ENCODE measurements at places on chromosomes 2 and 18.

GRCh38 chr2:212361174-212361756, 177.3 kb downstream of the ERBB4 start:
- DNase-seq = no peak

GRCh38 chr2:83291083-83291482, 1168.0 kb downstream of the SUCLG1 start:
- no peak for DNase-seq

DNA sequence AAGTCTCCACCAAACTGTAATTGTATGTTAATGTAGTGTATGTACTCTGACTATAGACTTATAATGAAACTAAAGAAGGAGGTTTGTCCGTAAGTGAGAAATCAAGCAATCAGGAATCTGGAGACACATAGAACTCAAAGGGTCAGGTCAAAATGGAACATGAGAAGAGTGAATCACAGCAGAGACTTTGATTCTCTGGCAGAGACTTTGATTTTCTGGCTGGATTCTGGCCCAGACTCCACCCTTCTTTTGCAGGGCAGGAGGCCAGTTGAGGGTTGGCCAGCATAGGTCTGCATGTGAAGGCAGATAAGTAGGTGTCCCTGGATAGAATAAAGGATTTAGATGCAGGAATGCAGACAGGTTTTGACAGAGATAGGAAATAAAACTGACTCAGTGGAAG, 11.0 kb upstream of the NCKAP5 start:
- DNase-seq = no peak

GRCh38 chr2:149101818-149102217, 63.3 kb downstream of the LYPD6B start:
- DNase-seq = no peak

DNA sequence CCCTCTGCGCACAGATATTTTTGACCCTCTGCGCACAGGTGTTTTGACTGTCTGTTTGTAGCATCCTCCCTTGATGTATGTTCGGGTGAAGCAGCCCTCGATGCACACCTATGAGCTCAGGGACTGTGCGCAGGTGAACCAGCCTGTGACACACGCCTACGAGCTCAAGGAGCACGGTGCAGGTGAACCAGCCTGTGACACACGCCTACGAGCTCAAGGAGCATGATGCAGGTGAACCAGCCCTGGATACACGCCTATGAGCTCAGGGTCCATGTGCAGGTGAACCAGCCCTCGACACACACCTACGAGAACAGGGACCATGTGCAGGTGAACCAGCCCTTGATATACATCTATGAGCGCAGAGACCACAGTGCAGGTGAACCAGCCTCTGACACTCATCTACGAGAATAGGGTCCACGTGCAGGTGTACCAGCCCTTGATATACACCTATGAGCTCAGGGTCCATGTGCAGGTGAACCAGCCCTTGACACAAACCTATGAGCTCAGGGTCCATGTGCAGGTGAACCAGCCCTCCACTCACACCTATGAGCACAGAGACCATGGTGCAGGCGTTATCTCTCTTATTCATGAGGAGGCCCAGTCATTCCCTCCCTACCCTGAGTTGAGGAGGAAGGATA, 33.9 kb downstream of the SH3BP4 start:
- DNase-seq = no peak

Measured in activated CD4-positive, alpha-beta T cell treated with anti-CD3 and anti-CD28 coated beads for 36 hours (primary cell).